ENCODE measurements at places on chromosomes 2 and 18.

DNA sequence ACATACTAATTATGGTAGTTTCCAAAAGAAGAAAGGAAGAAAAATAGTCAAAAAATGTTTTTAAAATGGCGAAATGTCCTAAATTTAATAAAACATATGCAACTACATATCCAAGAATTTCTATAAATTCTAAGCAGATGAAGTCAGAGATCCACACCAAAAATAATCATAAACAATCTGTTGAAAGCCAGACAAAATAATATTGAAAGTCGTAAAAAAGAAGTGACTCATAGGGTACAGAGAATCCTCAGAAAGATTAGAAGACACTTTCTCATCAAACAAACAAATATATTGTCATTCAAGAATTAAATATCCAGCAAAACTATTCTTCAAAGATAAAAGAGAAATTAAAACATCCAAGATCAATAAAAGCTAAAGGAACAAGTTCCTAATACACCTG, 281.4 kb upstream of the ZNF804A start:
- no peak for DNase-seq

- DNase-seq: no peak
Measured at GRCh38 chr18:66640431-66640830, 36.5 kb upstream of the CDH19 start.

DNA sequence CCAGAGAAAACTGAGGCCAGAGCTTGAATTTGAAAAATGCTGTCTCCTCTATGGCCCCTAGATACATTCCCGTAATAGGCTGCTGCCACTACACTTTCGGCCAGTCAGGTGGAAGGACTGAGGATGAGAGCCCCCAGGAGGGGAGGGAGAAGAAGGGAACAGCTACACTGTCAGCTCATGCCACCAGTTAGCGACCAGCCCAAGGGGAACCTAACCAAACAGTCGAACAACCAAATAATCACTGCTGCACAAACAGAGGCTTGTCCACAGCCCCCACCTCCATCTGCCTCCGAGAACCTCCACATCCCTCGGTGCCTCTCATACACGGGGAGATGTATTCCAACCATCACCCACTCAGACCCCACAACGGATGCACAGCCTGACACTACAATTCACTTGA, 7.3 kb downstream of the ZNF516 start:
- DNase-seq: no peak

DNA sequence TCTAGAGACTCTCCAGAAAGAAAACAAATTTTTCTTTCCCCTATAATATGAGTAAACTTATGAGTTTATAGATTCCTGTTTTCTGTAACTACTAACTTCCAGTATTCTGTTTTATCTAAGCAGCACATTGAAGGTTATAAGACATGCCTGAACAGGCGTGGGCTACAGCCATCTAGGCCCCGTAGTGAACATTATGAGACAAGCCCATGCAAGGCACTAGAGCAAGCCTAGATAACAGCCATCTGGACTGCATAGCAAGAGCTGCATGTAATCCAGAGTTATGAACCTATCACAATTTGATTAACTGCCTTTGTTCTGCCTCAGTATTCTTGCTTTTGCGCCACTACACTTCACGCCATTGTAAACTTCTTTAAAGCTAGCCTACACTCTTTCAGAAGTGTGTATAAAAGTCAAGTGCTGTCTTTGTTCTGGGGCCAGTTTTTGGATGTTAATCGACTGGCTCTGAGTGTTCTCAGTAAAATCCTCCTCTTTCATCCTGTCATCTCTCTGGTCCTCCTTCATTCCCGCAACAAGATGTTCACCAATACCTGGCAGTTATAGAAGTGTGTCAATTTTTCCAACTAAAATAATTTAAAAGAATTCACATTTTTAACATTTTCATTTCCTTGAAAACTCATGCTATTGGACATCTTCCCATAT, 3.0 kb upstream of the SULT1C3 start:
- DNase-seq: no peak

- no peak for DNase-seq
Measured at GRCh38 chr18:49368876-49369440, 91.5 kb downstream of the DYM start.

DNA sequence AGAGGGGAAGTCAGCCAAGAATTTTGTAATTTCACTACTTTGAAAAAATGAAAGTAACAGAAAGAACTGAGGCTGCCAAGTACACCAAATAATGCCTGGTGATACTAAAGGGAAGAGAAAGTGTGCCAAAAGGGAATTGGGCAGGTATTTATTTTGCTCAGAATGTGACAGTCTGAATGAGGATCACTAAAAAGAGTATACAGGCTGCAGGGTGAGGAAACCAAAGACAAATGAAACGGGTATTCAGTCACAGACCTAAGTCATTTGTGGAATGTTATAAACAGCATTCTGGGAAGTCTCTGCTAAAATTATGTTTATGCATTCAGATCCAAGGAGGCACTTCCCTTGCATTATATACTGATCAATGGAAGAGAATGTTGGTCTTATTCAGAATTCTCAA, 418.6 kb upstream of the SLC39A10 start:
- DNase-seq: no peak

DNA sequence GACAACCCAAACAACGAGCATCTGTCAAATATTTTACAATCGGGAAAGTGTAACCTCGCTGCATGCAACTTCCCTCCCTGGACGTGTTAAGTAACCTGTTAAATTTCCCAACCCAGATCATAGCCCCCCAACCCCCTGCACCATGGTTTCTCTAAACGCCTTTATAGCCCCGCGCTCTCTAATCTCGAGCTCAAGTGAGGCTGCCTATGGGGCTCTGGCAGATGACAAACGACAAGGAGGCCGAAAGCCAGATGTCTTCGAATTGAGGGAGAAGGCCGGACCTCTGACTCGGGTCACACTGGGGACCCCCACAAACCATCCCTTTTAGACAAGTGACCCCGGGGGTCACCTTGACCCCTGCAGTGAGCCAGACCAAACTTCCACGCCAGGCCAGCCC, 526 bp downstream of the COX7A2L start:
- no peak for DNase-seq

DNA sequence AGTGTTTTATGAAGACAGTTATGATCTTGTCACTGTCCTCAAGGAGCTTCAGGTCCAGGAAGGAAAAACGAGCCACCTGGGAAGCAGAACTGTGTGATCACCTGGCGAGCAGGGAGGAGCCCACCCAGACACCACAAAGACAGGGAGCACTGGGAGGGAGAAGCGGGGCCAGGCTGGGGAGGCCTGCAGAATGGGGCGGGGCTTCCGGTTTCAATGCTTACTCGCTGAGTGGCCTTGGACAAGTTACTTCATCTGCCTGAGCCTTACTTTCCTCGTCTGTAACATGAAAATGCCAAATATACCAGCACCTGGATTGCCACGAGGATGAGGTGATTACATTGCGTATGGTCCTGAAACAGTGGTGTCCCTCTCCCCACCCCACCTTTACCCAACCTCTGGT, 227.5 kb downstream of the ANKRD30B start:
- no peak for DNase-seq

GRCh38 chr18:5524660-5525059, 19.1 kb downstream of the EPB41L3 start:
- no peak for DNase-seq

DNA sequence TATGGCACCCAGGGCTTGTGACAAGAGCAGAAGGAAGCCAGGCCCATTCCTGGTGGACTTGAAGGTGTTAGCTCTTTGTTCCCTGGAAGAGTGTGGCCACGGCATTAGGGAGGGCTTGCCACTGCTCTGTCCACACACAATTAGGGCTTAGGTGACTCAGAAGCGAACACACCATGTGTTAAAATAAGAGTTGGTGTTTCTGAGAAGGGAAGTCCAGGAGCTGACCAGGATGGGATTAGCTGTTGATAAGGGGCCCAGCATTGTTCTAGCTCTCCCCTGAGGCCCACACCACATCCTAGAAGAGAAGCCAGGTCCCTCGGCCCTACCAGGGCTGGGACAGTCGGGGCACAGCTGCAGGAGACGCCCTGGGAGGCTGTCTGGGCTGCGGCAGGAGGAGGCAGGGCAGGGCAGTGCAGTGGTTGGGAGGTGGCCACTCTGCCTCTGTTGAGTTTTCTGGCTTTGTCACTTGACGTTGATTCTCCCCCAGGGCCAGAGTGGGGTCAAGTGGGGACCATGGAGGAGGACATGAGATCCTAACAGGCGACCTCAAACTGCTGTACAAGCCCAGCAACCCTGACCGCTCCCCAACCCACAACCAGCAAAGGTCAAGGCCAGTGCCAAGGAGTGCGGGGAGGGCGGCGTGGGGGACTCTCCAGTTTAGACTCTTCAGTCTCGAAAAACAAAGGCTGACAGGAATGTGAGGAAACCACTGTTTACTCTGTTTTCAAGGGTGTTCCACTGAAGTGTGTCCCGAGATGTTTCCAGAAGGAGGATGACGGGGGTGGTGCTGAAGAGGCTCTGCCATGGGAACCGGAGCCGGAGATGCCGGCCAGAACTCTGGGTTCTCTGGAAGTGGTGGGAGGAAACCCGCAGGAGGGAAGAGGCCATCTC, 16.8 kb downstream of the GNLY start:
- no peak for DNase-seq

DNA sequence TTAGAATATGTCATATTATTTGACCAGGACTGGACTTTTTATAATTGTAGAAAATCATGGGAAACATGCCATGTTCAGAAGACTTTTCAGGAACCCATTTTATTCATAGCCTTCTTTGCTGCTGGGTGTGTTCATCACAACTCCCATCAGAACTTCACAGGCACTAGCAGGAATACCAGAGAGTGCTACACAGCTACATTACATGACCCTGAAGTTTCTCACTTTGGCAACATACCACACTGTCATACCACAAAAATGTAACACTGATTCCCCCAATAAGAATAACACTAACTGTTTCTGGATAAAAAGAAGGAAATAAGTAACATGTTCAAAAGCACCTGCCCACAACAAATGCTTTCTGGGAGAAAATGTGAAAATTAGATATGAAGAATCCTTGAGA, 405.4 kb downstream of the CDH2 start:
- no peak for DNase-seq

DNA sequence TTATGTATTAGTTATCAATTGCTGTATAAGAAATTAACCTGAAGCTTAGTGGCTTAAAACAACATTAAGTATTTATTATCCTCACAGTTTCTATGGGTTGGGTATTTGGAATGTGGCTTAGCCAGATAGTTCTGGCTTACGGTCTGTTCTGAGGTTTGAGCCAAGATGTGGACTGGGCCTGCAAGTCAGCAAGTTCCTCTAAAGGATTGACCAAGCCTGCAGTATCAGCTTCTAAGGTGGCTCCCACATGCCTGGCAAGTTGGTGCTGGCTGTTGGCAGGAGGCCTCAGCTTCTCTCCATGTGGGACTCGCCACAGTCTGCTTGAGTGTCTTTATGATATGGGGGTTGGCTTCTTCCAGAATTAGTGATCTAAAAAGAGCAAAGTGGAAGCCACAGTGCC, 45.0 kb upstream of the TCF4 start:
- no peak for DNase-seq

DNA sequence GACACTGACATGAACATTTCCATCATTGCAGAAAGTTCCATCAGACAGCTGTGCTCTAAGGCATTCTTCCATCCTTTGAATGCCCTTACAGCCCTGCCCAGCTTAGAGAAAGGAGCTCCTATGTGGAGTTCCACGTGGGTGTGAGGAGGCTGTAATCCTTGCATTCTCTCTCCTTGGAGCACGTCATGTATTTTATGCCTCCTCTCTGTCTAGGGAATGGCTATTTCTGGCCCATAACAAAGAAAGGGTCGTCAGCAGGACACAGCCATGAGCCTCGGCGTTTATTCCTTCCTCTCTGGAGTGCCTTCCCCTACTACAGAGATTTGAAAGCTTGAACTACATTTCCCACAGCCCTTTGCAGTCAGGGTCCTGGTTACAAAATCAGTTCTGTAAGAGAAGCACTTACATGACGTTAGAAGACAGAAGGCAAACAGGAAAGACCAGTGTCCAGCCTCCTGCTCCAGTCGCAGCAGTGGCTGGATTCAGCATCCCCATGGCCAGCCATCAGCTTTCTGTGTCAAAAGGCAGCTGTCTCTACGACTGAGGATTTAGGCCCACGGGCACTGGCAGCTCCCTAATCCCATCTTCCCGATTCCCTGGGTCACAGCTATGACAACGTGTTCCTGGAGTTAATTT, 234.9 kb downstream of the TFCP2L1 start:
- DNase-seq: no peak
